AG04449 (cell line): ENCODE measurements at places on chromosomes 11 and 22.

DNA sequence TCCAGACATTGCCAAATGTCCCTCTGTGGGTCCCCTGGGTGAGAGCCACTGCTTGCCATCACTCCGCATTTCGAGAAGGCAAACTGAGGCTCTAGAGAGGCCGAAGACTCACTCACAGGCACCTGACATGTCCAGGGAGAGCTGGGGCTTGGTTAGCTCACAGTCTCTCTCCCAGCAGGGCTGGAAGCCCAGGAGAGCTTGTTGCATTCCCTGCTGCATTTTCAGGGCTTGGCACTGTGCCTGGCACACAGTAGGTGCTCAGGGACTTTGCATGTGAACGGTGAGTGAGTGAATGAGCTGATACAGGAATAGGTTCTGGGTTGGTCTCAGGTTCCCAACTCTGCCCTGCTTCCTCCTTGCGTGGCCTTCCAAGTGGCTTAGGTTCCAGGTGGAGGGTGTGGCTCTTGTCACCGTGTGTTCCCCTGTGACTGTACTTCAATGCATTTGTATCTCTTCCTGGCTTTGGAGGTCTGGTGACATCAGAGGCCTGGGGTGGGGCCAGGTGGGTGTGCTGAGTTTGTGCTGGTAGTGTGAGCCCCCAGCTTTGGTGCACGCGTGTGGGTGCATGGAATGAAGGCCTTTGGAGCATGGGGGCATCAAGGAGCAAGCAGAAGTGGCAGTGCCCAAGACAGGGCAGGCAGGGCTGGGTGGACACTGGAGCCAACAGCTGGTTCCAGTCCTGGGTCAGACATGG lies 18.4 kb upstream of the SMIM38 start:
- DNase-seq, result no peak

GRCh38 chr11:13108416-13108815 lies 99.3 kb downstream of the RASSF10 start:
- no peak for DNase-seq

DNA sequence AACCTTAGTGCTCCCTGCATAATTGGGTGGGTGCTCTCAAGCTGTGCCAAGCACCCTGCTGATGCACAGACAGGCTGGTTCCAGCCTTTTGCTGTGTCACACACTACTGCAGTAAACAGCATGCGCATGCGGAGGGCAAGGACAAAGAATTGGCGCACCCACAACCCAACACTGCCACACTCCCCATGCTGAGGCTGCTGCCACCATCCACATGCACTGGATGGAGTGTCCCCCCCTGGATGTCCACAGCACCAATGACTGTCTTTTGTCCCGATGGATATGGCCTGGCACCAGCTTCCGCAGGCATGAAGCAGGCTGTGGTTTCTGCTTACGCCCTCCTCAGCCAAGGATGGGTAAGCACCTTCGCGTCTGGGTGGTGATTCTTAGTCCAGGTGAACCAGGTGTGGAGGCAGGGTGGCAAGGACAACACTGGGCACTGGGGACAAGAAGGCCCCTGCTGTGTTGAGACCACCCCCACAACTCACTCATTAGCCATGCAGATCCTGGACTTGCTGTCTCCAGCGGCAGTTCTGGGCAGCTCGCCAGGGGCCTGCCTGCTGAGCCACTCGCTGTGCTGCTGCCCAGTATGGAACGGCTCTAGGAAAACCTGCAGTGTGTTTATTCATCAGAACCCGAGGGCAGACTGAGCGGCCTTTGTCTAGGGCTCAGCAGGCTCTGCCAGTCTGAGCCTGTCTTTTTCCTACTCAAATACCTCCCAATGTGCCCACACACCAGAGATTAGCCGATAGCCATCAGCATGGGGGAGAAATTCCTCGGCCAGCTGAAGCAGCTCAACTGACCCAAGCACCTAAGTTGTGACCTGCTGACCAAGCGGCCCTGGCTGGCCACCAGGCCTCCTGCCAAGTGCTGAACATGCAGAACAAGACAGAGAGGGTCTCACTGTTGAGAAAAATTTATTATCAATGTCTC lies 8.2 kb upstream of the NAP1L4 start:
- no peak for DNase-seq

GRCh38 chr11:80309301-80309700 lies 868.5 kb upstream of the TENM4 start:
- no peak for DNase-seq

DNA sequence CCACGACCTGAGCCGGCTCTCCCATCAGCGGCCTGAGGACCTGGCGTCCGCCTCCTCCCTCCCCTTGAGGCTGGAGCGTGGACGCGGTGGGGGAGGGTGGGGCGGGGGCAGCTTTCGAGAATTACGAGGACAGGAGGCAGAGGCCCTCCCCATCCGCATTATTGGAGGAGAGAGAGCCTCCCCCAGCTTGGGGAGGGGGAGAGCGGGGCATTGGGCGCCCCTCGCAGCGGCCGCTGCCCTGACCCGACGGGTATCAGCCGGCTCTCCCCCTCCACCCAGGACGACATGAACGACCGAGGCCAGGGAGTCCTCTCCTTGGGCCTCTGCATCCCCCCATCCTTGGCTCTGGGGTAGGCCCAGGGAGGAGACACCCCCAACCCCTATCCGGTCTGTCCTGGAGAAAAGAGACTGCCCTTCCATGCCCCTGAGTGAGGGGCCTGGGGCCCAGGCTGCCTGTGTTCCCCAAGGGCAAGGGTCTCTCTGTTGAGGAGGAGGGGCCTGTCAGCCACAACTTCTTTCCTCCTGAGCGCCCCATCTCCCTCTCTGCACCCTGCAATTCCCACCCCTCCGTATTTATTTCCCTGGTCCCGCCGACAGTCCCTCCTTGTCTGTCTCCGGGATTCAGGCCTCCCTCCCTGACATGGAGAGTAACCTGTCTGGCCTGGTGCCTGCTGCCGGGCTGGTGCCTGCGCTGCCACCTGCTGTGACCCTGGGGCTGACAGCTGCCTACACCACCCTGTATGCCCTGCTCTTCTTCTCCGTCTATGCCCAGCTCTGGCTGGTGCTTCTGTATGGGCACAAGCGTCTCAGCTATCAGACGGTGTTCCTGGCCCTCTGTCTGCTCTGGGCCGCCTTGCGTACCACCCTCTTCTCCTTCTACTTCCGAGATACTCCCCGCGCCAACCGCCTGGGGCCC lies 495 bp downstream of the GPR137 start:
- no peak for DNase-seq

DNA sequence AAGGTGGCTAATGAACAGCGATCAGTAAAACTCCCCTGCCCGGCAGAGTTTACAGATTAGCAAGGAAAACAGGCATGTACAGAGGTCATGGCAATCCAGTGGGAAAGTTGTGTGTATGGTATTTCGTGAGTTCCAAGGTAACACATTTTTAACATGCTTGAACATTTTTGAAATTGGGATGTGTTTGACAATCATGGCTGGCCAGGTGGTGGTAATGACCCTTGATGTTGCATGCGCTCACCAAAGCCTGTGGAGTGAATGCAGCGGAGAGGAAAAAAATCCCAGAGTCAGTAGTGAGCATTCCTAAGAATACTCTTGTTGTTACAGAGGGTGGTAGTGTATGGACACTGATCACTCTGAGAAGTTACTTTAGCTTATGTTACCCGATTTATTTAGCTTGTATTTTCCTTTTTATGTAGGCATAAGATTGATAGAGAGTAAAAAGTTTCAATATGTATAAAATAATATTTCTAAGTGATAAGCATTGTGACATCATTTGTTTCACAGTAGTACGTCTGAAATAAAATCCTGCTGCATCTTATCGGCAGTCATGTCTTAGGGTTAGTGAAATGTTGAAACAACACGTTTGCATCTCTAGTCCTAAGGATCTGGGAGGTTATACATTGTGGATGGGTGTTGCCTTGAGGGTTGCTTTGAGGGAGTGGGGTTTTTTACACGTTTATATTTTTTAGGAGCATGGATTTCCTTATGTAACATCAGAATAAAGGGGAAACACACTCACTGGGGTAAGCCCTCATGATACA lies 8.7 kb downstream of the TEAD1 start:
- DNase-seq, result no peak

DNA sequence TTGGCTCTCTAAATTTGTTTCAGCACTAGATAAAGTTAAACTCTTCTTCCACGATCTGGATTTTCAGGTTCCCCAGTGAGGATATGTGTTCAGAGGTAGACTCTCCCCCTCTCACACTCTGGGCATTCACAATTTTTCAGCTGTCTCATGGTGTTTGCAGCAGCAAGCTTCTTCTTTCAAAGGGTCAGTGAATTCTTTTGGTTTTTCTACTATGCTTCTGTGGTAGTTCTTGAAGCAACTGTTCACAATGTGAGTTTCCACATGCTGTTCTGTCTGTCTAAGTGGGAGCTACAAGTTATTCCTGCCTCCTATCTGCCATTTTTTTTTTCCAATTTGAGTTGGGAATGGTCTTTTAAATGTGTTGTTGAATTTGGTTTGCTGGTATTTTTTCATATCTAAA lies 25.4 kb downstream of the CNTF start:
- no peak for DNase-seq

GRCh38 chr11:67079065-67079705 lies 22.5 kb downstream of the RHOD start:
- DNase-seq, result no peak

- DNase-seq, result no peak
Observed at GRCh38 chr11:135075740-135076139, 663.7 kb upstream of the B3GAT1 start.

- no peak for DNase-seq
Observed at GRCh38 chr11:117146521-117146920, 2.4 kb downstream of the PAFAH1B2 start.

- DNase-seq, result no peak
Observed at GRCh38 chr11:62774407-62774806, 3.2 kb downstream of the TAF6L start.

GRCh38 chr11:65972116-65972515 lies 10.6 kb downstream of the SART1 start:
- no peak for DNase-seq

DNA sequence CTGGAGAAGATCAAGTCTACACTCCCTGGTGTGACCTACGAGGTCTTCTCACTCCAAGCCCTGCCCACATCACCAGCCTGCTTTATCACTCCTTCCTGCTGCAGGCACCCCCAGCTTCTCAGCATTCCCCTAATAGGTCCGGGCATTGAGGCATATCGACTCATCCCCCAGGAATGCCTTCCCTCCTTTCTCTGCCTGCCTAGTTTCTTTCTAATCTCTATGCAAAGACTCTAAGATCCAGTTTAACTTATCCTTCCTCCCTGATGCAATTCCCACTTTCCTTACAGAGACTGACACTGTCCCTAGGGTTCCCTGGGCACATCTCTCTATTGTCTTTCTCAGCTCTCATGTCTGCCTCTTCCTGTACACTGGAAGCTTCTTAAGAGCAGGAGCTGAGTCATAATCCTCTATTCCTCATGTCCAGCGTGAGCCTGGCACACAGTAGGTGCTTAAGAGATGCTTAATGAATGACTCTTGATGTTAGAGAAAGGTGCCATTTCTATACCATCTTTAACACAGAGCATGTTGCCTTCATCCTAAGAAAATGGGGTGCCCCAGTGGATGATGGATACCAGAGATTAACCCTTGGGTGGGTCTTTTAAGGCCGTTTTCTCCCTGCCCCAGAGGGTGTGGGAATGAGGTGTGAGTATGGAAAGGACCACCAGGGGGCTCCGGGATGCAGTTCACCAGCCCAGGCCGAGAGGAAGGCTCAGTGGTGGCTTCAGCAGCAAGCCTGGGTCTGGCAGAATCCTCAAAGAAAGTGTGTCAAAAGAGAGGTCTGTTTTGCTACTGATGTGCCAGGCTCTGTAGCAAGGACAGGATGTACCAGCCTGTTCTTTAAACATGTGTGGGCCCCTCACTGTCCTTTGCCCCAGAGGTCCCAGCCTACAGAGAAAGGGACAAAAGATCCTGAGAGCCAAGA lies 34.7 kb downstream of the PARVA start:
- DNase-seq, result peak; percentile 90

GRCh38 chr11:119551420-119552105 lies 128.6 kb upstream of the THY1 start:
- no peak for DNase-seq

- no peak for DNase-seq
Observed at GRCh38 chr11:2185324-2186085, 13.9 kb upstream of the TH start.

DNA sequence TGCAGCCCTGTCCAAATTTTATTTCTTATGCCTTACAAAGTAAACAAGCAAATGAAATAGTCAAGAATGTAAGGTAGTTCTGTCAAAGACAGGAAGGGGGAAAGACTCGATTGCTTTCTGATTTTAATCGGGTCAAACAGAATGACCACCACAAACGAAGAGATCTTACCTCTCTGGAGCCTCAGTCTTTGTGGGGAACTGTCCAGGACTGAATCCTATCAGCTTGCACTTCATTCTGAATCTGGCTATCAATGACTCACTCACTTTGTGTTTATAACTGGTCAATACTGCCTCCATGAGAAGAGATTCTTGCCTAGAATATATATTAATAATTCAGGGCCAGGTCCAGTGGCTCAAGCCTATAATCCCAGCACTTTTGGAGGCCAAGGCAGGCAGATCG lies 17.2 kb downstream of the MSANTD2 start:
- DNase-seq, result no peak

GRCh38 chr11:93652161-93652597 lies 9.3 kb upstream of the CEP295 start:
- DNase-seq, result no peak

DNA sequence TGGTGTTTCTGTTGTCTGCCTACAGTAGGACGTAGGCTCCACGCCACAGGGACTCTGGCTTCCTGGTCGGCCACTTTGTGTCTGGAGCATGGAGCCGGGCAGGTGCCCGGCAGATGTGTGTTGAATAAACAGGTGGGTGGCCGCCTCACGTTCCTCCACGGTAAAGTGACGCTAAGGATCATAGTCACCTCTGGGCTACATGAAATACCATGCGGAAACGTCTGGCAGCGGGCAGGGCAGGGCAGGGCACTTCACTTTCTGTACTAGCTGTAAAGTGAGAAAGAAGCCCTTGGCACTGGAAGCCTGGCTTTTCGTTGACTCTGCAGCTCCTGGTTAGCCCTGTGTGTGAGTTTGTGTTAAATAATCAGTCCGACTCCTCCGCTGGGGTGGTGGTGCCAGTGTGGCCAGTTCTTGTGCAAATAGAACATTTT lies 52.4 kb downstream of the MCM5 start:
- no peak for DNase-seq

DNA sequence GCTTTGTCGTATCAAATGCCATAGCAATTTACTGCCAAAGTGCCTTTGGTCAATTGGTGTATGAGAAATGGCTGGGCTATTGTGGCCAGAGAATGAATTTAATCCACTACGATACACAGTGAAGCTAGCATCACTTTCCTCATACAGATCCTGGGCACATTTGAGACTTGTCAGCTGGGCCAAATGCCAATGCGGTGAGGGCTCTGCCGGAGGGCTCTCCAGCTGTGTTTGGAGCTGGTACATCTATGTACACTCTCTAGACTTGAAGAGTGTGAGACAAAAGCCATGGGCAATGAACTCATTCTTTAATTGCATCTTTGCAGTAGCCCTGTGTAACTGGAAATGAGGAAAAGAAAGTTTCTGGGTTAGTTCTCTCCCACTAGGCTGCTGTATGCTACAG lies 1052.9 kb downstream of the NTM start:
- DNase-seq, result no peak
